ENCODE measurements at places on chromosomes 4 and X. TPM values are rescaled to one million over a fixed set of nuclear protein-coding genes. Genes with fewer than 3 reads are reported as not detected.
A peak's percentile ranks its signal among the peaks of the same experiment; 100 is the strongest.

GRCh38 chr4:185761352-185762235 lies 50.4 kb downstream of the SORBS2 start:
- DNase-seq = no peak

LARP1B gene
- total RNA-seq = 20.0 TPM

TLR3 gene
- 10.9 TPM for total RNA-seq

DNA sequence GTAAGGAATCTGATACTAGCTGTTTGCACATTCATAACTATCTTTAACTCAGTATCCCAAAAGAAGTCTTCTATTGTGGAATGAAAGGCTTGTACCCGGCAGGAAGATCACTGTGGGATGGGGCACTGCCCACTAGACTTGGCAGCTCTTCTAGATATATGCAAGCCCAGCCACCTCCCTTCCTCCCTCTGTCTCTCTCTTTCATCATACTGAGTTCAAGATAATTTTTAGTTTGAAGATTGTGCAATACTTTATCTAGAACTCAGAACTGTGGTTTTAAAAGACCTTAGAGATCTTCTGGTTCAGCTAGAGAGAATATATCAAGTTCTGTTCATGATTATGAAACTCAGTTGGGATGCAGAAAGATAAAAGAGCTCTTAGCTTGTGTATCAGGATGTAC lies 22.5 kb upstream of the GPR34 start:
- DNase-seq = no peak

TMEM255A gene
- total RNA-seq = 1.00 TPM

GRCh38 chr4:105474099-105474518 lies 247 bp upstream of the PPA2 start:
- DNase-seq = peak; percentile 96

FMR1NB gene
- not detected for total RNA-seq

GRCh38 chr4:107366900-107367299 lies 330.8 kb upstream of the DKK2 start:
- DNase-seq = no peak

PNCK gene
- total RNA-seq = 1.4 TPM

DNA sequence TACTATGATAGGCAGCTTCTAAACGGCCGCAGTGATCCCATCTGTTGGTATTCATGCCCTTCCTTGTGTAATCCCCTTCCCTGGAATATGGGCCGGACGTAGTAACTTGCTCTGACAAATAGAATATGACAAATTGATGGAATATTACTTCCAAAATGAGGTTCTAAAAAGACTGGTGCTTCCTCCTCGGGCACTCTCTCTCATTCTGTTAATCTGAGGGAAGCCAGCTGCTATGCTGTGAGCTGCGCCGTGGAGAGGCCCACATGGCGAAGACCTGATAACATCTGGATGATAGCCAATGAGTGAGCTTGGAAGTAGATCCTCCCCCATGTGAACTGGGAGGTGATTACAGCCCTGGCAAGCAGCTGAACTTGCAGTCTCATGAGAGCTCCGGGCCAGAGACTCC lies 27.2 kb upstream of the SLC25A4 start:
- DNase-seq = no peak

BEND4 gene
- not detected for total RNA-seq

- no peak for DNase-seq
These were observed 23.7 kb upstream of the FAM47B start for GRCh38 chrX:34918856-34919255.

- DNase-seq = no peak
These were observed 31.8 kb upstream of the CYP4V2 start for GRCh38 chr4:186159613-186160012.

DNA sequence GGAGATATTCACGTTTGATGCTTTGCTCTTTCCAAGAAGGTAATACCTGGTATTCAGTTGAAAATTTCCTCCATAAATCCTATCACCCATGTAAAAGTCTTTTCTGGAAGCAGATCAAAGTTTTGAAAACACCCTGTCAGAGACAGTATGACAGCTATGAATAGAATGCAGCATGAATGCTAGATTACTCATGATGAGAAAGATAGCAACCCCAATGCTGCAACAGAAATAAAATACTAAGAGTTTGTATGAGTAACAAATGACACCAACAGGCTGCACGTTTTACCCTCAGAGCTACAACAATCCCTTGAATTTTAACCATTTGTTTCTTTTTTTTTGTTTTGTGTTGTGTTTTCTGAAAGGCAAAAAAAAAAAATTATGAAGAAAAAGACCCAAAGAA lies 108.6 kb downstream of the ARHGAP6 start:
- no peak for DNase-seq

DNA sequence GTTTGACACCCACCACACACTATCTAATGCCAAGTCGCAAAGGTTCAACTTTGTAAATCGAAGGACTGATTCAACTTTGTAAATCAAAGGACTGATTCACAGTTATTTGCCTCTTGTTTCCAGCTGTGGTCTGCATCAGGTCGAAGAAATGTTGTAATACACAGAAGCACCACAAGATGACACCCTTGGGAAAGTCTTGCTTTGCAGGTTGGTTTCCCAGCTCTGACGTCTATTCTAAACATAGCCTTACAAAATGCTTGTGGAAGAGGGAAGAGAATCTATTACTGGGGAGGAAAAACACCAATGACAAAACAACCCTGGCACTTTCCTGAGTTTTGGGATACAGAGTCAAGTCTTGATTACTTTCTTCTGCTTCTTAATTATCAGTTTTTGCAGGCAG lies 35.3 kb downstream of the SUPT20HL1 start:
- no peak for DNase-seq

ENAM gene
- total RNA-seq = not detected

- DNase-seq = no peak
These were observed 1376.1 kb upstream of the TENM3 start for GRCh38 chr4:180866933-180867643.

- DNase-seq = no peak
These were observed 15.0 kb upstream of the PRDM8 start for GRCh38 chr4:80182237-80182866.

ADH1C gene
- 79.9 TPM for total RNA-seq

DNA sequence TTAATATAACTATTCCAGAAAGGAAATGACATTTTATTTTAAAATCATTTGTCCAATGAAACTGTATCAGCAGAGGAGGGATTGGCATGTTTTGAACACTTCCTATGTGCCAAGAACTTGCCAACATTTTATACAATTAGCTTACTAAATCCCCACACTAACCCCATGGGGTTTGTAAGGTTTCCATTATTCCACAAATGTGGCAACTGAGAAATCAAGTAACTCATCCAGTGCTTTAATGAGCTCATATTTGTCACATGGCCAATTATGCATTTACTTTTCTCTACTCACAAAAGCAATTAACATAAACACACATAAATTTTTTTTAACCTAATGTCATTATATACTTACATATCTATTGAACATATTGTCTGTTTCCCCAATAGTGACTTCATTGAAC lies 37.3 kb downstream of the MANBA start:
- no peak for DNase-seq

- peak; percentile 88 for DNase-seq
These were observed 807 bp downstream of the USP9X start for GRCh38 chrX:41085878-41086626.

DNA sequence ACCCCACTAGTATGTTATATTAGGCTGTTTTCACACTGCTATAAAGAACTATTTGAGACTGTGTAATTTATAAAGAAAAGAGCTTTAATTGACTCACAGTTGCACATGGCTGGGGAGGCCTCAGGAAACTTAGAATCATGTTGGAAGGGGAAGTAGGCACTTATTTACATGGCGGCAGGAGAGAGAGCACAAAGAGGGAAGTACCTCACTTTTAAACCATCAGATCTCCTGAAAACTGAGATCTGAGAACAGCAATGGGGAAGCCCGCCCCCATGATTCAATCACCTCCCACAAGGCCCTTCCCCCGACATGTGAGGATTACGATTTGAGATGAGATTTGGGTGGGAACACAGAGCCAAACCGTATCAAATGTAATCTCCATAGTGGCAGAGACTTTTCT lies 45.4 kb upstream of the XK start:
- DNase-seq = no peak

- DNase-seq = no peak
These were observed 87.5 kb downstream of the SNX25 start for GRCh38 chr4:185296665-185297460.

DNA sequence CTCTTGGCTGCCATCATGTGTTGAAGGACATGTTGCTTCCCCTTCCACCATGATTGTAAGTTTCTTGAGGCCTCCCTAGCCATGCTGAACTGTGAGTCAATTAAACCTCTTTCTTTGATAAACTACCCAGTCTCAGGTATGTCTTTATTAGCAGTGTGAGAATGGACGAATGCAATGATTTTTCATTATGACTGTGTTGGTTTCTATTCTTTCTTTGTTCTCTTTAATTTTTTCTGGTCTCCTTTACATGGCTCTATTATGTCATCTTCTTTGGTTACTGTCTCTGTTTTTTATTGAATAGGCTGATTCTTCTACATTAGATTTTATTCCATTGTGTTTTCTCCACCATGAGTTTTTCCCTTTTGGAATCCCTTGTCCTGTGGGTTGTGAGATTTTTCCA lies 840.6 kb downstream of the TRAM1L1 start:
- no peak for DNase-seq

- DNase-seq = no peak
These were observed 122.5 kb upstream of the DDIT4L start for GRCh38 chr4:100312615-100313350.

CXCL1 gene
- 9.5 TPM for total RNA-seq

IQSEC2 gene
- total RNA-seq = 15.4 TPM

DNA sequence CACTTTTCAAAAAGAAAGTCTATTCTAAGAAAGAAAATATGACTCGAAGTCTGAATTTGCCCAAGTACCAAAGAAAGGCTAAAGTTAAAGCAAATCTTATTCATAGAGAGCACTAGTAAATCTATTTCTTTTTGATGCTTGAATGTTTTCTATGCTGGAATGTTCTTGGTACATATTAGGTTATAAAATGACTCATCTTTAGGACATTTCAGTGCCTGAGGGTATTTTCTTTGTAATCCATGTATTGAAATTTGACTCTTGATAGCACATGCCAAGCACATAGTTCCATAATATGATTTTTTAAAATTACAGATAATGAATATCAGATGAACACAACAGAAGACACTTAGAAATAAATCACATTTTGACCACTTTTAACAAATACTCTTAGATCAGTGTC lies 232.8 kb downstream of the TRIML1 start:
- DNase-seq = no peak

HNRNPH2 gene
- 62.1 TPM for total RNA-seq

DNA sequence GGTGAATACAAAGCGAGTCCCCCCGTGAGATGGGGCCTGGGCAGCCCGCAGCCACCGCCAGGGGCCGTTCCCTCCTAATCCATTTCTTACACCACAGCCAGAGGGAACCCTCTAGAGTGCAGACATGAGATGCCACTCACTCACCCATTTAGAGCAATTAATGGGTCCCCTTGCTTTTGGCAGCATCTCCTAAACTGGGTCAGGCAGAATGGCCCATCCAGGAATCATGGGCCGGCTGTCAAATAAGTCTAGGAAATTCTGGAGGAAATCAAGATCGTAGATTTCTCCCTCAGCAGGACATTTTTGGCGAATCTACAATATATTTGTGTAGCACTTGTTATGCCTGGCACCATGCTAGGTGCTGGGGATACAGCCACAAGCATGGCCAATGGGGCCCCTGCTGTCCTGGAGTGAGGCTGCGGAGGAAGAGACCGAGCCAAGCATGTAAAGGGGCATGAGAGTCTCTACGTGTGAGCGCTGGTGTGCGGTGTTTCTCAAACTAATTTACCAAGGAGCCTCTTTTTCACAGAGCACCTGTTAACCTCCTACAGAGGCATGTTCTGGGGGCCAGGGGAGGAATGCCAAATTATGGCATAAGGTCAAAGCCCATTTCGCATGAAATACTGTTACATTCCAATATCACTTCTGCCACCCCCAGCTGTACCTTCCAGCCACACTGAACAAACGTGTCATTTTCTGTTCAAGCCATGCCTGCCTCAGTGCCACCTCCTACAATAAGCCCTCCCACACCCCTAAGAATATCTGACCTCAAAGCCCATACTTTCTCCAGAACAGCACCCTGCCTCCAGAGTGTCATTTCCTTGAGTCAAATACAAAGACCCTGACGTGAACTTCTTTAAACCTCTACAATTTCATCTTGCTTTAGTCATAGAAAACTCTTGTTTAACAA lies 28.1 kb upstream of the JAKMIP1 start:
- DNase-seq = no peak

GRCh38 chr4:96347582-96347981 lies 507.7 kb downstream of the PDHA2 start:
- DNase-seq = no peak

DNA sequence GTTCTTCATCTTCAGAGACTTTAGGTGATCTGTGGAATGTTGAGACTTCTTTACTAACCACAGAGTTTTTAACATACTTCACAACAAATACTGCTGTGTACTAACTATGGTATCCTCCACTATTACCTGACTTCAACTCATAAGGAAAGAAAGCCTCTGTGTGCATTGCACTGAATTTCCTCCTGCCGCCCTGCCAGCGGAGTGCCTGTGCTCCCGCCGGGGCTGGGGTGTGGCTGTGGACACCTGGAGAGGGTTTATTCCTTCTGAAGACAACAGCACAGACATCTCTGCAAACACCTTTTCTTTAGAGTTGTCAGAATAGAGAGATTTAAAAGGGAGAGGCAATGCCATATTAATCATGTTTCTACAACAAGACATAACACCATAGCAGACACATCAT lies 63.3 kb downstream of the FAT1 start:
- no peak for DNase-seq

INTS6L gene
- 3.8 TPM for total RNA-seq

DNA sequence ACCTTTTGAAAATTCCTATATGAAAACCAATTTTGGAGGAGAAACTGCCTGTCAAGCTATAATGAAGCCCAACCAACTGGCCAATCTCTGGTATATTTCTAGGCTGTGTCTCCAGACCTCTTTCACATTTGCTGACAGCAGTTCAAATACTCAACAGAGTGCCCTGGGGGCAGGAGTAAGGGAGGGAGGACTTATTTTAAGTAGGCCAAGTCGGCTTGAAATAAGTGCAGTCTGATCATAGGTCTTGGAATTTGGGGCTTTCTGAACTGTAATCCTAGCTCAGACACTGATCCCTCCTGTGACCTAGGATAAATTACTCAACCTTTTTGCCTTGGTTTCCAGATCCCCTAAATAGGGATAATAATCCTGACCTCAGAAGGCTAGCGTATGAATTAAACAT lies 59.4 kb upstream of the SLC7A11 start:
- no peak for DNase-seq

DNA sequence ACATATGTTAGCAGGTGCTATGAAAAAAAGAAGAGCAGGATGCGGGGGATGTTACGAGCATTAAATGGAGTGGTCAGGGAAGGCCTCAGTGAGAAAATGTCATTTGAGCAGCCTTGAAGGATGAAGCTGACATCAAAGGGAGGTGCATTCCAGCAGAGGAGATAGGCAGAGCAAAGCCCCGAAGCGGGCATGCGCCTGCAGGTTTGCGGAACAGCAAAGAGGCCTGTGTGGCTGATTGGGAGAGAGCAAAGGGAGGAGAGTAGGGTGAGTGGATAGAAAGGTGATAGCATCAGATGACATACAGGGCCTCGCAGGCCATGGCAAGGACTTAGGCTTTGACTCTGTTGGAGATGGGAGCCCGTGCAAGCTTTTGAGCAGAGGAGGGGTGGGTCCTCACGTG lies 95.4 kb upstream of the GPR50 start:
- DNase-seq = no peak

- DNase-seq = no peak
These were observed 761.8 kb upstream of the ATOH1 start for GRCh38 chr4:93066749-93067148.

OTC gene
- not detected for total RNA-seq

STBD1 gene
- 34.7 TPM for total RNA-seq

Data from mesenteric fat pad (tissue), 1 donor.